Hypothalamus (tissue), 51 donors: ENCODE measurements at places on chromosomes 3 and 15.

DNA sequence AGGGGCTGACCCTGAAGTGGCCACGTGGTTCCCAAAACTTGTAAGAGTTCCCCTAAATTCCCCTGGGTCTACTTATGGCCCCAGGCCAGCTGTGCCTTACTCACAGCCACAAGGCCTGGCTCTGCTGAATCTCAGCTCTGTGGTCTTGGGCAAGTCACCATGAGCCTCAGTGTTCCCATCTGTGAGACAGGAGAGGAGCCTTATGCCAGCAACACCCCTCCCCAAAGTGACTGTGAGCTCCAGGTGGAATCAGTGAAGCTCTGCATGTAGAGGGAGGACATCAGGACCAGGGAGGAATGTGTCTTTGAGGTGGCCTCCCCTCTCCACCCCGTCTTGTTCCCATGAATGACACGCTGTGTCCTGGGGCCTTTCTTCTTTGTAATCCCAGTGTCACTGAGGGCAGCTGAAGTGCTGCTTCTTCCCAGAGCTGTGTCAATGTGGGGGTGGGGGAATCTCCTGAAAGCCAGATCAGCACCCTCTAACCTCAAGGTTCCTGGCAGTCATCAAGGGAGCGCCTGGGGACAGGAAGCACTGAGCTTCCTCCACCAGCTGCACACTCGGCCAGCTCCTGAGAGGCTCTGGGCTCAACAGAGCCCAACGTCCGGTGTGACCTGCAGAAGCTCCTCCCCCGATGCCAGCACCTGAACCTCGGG lies 258.9 kb downstream of the UACA start:
- DNase-seq: no peak

DNA sequence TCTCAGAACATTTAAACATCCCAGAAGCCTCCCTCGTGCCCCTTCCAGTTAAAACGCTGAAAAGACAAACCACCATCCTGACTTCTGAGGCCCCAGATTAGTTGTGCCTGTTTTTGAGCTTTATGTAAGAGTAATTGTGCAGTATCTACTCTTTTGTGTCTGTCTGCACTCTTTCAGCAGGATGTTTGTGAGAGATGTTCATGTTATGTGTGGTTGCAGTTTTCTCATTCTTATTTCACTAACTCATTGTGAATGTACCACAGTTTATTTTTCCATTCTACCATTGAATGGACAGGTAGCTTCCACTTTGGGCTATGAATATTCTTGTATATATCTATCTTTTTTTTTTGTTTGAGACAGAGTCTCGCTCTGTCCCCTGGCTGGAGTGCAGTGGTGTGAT lies 40.3 kb downstream of the MINAR1 start:
- no peak for DNase-seq

DNA sequence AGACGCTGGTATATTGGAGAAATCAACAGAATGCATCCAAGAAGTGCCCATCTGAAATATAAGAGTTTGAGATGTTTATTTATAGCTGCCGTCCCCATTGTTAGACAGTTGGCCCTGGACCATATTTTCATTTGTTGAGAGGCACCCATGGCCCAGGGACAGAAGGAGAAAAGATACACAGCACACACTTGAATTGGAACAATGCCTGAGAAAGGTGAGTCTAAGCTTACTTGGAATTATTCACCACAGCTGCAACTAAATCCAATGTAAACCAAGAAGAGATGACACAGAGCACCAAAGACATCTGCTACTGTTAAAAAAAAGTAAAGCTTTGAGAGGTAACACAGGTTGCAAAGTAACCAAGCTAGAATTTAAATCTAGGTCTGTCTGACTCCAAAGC lies 525.5 kb upstream of the NAALADL2 start:
- no peak for DNase-seq

DNA sequence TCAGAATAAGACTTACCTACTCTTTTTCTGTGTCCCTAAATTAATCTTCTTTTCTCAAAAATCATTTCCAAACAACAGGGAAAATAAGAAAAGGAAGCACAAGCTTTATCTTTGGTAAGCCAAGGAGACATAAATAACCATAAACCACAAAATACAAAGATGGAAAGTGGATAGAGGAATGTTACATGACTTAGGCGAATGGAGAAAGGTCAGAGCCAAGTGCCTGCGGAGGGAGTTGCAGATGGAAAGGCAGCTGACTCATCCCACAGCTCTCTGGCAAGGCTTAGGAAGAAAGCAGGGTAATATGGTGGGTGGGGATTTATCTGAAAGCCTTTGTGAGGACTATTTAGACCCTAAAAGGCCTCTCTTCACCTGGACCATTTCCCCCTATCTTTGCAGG lies 72.8 kb downstream of the GALK2 start:
- no peak for DNase-seq

DNA sequence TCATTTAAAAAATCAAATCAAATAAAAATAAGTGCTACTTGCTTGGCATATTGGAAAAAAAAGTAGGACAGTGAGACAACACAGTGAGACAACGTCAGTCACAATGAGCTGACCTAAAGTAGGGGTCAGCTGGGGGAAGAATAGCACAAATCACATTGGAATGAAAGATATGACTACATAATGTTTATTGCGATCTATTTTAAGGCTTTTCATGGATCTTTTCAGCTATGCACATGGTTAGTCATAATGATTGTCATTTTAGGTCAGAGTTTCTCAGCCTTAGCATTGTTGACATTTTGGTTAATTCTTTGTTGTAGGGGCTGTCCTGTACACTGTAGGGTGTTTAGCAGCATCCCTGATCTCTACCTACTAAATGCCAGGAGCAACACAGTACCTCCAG lies 44.5 kb downstream of the CMSS1 start:
- DNase-seq: no peak

- DNase-seq: no peak
These were observed 7.7 kb upstream of the CDCP1 start for GRCh38 chr3:45153658-45154437.

DNA sequence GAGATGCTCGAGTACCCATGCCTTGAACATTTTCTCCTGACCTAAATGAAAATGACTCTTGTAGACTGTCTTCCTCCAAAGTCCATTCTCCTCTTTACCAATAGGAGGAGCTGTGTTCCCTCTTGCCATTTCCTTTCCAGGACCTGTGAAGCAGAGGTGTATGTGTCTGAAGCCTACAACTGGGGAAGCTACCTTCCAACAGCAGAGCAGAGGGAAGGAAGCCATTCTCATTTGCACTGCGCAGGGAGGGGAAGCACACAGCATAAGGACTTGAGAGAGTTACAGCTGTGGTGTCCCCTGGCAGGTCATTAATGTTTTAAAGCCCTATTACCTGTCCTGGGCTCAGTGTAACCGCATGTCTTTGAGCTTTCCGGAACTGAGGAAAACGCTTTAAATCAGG lies 38.7 kb downstream of the HSPBAP1 start:
- no peak for DNase-seq

- DNase-seq: no peak
These were observed 56.3 kb upstream of the ABI3BP start for GRCh38 chr3:101049532-101049931.

DNA sequence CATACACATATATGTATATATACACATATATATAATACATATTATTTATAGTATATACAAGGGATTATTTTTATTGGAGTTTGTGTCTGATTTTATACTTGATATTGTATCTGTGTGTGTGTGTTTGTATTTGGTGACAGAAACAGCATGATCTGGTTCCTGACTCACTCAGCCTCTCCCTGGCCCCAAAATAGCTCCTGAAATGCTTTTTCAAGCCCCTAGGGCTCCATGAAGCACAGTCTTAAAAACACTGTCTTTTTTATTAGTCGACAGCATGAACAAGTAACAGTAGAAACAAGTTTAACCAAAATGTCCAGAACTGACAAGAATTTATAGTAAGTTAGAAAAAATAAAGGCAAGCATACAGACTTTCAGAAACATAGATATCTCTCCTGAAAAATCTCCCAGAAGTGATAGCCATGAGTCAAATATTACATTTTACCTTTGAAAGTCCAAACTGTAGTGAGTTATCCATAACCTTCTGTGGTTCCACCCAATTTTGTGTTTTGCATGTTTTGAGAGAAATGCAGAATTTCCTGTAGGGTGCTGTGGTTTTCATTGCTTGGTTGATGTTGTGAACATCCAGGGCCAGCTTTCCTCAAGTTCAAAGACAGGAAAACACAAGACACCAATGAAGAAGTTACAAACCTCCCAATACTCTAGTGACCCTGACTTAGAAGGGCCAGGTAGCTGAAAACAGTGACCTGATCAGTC lies 98.5 kb upstream of the CCDC80 start:
- DNase-seq: no peak

DNA sequence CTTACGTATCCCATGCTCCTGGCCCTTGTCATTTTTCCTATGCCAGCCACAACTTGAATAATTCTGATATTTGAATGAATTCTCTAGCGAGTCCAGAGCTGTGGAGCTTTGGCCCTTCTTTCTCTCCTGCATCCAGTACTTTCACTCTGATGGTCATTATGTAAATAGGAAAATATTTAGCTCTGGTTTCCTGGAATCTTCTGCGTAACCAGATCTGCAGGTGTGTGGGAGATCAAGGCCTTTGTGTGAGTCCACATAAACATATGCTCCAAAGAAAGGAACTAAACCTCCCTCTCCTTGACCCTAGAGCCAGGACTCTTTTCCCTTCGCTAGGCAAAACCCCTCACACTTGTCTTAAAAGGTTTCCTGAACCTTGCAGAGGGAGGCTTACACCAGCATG lies 132.5 kb upstream of the THBS1 start:
- DNase-seq: no peak

GRCh38 chr3:144148356-144148755 lies 176.7 kb downstream of the DIPK2A start:
- no peak for DNase-seq

DNA sequence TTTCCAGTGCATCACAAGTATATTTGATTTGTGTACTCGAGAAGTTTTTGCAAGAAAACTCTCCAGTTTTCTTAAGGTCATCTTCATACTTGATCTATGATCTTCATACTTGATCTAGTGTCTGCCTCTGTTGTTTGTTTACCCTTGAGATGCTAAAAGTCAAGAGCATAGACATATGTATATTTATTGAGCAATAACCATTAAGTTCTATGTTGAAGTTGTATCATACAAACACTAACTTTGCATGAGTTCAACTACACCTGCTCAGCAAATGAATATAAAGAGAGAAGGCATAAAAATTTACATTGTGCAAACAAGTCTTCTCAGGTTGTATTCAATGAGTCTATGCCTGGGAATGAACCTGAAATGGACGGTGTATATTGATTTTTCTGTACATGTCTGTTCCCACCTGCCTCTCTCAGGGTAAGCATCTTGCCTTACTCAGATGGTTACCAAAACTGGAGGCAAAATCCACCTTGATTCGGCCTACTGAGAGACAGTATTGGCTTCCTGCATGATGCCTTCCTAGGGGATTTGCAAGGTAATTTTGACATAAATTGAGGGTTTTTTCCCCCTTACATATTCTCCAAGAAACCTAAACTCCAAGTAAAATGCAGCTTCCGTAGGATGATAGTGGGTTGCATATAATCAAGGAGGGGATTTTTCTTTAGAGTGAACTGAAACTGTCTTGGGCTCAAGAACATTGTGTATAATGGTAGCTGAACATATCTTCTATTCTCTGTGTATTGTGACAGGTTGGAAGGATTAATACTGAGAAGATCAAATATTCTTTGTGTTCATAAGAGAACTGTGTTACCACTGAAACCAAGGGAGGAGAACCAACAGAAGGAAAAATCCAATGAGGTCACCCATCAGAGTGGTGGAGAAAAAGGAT lies 110.4 kb downstream of the FILIP1L start:
- no peak for DNase-seq

DNA sequence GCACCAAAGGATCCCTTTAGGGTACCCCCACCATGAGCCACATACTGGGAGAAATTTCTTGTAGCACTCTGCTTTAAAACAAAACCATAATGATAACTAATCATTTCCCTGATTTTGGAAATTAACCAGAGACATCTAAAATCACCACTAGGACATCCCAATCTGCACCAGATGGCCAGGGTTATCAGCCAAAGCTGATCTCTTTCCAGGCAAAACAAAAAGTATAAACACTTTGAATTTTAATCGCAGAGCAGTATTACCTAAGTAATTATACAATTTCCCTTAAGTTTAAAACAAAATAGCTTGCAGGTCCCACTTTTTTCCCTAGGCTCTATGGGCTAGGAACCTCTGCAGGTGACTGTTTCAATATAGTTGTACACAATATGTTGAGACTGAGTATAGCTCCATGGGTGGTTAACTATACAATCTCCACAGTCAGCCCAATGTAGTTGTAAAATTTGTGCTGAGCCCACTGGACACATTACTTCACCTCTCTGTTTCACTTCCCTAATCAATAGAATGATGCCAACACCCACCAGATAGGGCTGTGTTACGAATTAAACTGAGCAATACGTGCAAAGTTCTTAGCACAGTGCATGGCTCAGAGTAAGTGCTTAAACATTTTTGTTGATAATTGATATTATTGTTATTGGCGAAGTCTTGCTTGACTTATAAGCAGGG lies 629 bp upstream of the NOX5 start:
- no peak for DNase-seq

- DNase-seq: no peak
These were observed 61.2 kb upstream of the LRTM1 start for GRCh38 chr3:54988838-54989630.

GRCh38 chr15:65532738-65533051 lies 2.4 kb downstream of the HACD3 start:
- DNase-seq: no peak

DNA sequence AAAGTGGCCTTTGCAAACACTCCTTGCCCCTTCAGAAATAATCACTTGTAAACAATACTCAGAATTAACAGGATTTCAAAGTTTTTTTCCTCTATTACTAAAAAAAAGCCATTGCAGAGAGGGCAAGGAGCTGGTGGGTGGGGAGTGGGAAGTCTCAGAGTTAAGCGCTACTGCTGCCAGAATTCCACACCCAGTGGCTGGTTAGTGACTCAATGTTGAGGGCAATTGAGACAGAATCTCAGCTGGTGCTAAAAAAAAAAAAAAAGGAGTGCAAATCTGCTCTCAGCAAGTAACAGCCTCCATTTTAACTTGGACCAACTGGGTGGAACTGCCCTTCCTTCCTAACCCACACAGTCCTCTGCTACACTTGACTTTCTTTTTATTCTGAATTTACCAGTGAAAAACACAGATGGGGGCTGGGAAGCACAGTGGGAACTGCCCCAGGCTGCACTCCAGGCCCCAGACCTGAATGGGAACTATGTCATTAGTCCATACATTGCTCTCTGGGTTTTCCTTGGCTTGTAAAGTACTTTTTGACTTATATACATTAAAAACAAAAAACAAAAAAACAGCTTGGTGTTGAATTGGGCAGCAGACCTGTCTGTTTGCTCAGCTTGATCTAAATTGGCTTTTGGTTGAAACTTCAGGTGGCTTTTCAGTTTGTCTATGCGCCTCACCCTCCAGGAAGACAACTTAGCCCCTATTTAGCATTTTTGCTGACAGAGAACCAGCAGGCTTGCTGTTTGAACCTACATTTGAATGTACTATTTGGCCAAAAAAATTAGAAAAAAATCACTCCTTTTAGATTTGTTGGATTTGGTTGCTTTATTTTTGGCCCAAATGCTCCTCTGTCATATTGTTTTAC lies 357.8 kb upstream of the TBL1XR1 start:
- no peak for DNase-seq
